Activated naive CD8-positive, alpha-beta T cell treated with anti-CD3 and anti-CD28 coated beads, Interleukin-2, amount 50 U/mL, for 16 hours (primary cell): ENCODE measurements at places on chromosomes 7 and 10.

DNA sequence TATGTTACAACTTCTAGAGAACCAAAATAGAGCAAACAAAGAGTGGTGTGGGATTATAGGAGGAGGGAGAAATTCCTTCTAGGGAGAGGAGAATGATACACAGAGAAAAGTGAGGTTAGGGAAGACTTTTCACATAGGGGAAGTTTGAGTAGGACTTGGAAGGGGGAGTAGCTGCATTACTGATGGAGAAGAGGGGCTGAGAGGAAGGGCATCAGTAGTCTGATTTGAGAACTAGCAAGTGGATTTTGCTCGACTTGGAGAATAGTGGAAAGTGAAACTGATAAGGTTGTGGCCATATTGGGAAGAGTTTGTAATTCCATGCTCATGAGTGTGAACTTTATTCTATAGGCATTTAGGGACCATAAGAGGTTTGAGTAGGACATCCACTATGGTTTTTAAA is 6.1 kb downstream of the NRF1 start:
- DNase-seq: no peak

DNA sequence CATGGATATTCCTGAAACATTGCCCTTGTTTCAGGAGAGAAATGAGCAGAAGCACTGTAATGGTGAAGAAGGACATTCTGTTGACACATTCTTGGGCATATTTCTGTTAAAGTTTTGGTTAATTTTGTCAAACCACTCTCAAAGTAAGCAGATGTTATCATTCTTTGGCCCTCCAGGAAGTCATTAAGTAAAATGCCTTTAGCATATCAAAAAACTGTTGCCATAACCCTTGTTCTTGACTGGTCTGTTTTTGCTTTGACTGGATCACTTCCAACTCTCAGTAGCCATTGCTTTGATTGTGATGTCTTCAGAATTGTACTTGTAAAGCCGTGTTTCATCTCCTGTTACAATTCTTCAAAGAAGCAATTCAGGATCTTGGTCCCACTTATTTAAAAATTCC is 404.3 kb upstream of the LRRTM3 start:
- no peak for DNase-seq

DNA sequence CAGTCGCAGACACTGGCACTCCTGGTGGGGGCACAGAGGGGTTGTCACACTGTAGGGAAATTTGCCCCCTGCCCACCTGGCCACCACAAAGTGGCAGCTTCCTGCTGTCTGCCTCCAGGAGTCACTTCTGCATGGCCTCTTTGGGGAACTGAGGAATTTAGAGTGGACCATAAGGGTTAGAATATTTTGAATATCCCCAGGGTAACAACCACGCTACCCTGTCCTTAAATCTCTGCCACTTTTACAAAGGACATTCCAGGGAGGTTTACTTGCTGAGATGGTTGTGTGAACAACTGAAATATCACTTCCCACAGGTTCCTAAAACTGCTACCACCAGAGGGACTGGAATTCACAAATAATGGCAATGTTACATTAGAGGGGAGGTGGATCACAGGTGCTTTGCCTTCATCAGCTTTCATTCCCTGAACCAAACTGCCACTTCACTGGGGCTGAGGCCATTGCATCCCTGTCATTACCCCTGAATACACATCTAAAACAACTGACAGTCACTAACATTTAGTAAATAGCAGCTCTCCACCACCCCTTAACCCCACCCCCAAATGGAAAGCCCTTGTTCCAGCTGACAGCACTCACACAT is 88.1 kb upstream of the IFRD1 start:
- DNase-seq: no peak

GRCh38 chr7:44629829-44630522 is 23.5 kb downstream of the OGDH start:
- DNase-seq: no peak

DNA sequence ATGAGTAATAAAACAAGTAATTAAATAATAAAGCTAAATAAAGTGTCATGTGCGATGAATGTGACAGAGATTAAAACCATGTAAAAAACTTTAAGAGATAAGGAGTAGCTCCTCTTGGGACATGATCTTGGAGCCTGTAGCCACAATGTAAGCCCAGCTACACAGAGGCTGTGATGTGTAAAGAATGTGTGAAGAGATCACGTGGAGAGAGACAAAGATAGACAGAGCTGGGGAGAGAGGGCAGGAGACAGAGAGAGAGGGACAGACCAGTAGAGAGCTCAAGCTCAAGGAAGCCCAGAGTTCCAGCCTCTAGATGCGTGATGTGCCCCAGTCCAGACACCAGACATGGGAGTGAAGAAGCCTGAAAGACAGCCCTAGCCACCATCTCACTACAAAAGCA is 644.1 kb downstream of the TNS3 start:
- no peak for DNase-seq

- DNase-seq: no peak
Observed at GRCh38 chr10:128050121-128050516, 76.1 kb downstream of the MKI67 start.

GRCh38 chr10:118687472-118687871 is 67.3 kb downstream of the CACUL1 start:
- no peak for DNase-seq

- no peak for DNase-seq
Observed at GRCh38 chr10:44956717-44957706, 2.6 kb upstream of the RASSF4 start.

GRCh38 chr7:50282813-50283605 is 21.5 kb upstream of the IKZF1 start:
- no peak for DNase-seq

DNA sequence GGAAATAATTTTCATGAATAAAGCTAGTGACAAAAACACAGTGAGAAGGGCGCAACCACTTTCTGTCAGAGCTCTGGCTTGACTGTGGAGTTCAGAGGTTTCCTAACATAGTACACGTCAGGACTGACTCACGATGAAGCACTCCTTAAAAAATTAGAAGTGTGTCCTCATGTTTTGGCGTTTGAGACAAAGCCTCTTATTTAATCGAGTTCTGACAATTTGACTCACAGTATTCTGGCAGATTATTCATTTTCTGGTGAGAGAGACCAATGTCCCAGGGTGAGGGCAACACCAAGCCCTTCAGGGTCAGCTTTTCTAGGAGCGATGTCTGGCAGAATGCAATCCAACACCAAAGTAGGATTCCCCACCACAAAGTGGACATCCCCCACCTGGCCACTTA is 108.7 kb downstream of the DIP2C start:
- DNase-seq: no peak

DNA sequence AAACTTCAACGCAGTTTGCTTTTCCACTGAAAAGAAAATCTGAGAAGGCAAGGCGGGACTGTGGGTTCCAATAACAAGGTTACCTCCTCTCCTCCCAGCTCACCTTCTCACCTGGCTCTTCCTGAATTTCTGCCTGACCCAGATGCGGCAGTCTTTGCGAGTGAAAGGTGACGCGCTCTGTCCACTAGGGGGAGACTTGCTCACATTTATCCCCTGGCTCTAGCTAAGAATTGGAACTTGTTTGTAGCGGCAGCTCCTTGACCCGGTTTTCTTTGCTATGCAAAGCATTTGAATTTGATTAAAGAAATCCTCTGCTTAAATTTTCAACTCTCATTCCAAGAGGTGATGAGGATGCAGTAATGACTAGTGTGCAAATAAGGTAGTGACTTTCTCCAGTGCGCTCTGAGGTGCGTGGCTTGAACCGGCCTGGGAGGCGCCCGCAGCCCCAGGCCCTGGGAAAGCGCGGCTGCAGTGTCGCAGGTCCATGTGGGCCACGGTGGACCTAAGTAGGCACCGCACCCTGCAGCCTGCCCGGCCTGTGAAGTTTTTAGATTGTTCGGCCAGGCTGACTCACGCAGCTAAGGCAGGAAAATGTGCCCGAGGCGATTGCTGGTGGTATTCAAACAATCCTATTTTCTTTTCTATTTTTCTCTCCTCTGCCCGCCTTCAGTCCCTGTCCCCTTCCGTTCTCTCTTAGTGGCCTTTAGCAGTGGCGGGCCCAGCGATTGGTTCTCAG is 336.9 kb upstream of the NPSR1 start:
- no peak for DNase-seq

GRCh38 chr7:103065667-103066066 is 8.9 kb downstream of the FBXL13 start:
- no peak for DNase-seq

GRCh38 chr7:71132377-71133231 is 660 bp downstream of the GALNT17 start:
- no peak for DNase-seq

DNA sequence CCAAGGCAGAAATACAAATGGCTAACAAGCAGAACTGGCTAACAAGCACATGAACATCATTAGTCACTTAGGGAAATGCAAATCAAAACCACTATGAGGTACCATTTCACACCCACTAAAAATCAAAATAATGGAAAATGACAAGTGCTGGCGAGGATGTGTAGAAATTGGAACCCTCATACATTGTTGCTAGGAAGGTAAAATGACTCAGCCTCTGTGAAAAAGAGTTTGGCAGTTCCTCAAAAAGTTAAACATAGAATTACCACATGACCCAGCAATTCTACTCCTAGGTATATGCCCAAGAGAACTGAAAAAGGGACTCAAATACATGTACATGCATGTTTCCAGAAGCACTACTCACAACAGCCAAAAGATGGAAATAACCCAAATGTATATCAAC is 52.8 kb upstream of the ANAPC16 start:
- no peak for DNase-seq

- DNase-seq: no peak
Observed at GRCh38 chr10:121522831-121523230, 75.4 kb downstream of the FGFR2 start.

DNA sequence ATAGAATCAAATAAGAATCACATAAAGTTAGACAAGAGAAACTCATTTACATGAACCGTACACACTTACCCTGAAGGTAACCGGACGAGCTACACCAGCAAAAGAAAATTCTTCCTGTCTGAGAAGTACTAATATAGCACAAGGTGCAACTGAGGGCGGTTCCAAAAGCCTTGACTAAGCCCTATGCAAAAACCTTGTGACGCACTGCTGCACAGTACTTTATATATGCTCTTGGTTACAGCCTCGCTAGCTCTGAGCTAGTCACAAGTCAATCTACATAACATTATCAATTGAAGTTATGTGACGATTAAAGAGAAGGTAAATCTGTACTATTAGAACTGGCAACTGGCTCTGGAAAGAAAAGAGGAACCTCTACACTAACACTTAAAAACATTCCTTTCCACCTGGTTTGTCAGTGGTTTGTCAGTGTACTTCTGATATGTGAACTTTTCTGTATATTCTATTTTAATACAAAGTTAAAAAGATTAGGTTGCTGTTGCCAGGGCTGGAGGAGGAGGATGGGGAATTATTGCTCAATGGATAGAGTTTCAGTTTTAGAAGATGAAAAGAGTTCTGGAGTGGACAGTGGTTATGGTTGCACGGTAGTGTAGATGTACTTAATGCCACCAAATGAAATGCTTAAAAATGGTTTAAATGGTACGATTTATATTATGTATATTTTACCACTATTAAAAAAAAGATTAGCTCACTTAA is 21.6 kb downstream of the NT5C3A start:
- DNase-seq: peak; percentile 15

GRCh38 chr7:103989200-103989784 is at the start of gene RELN:
Gene RELN (minus strand): TSS chr7:103989658. CDS start chr7:103989356, 302 bp downstream.
- DNase-seq: no peak

- DNase-seq: no peak
Observed at GRCh38 chr7:43014406-43014805, 82.2 kb downstream of the MRPL32 start.

DNA sequence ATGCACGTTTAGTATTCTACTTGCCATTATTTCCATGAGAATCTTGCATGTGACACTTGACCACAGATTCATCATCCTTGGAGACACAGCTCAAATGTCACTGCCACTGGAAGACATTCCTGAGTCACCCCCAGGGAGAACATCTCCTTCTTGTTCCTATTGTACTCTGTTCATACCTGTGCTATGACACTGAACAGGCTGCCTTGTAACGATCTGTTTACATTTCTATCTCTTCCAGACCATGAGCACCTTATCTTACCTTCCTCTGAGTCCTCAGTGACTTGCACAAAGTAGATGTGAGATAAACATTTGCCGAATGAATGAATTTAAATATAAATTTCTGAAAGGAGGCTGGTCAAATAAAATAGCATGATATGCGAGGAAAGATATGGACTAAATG is 331.9 kb upstream of the LRRN3 start:
- no peak for DNase-seq

DNA sequence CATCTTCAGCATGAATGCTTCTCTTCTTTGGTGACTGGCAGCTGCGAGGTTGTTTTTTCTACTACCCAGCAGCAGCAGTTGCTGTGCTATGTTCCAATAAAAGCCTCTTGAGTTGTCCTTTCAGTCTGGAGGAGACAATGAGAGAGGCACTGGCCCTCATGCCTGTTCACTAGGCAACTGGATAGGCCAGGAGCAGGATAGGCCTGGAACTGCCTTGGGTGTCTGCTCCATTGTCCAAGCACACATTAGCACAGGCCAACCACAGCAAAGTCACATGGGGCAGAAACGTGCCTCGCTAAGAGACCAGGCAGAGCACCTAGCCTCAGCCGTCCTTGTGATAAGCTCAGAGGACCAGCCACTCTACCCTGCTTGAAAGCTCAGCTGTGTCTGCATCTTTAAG is 76.9 kb upstream of the PDCD4 start:
- DNase-seq: no peak

- DNase-seq: no peak
Observed at GRCh38 chr10:79155301-79156081, 86.7 kb downstream of the ZMIZ1 start.

- DNase-seq: no peak
Observed at GRCh38 chr7:157497367-157497743, 160.6 kb downstream of the DNAJB6 start.

DNA sequence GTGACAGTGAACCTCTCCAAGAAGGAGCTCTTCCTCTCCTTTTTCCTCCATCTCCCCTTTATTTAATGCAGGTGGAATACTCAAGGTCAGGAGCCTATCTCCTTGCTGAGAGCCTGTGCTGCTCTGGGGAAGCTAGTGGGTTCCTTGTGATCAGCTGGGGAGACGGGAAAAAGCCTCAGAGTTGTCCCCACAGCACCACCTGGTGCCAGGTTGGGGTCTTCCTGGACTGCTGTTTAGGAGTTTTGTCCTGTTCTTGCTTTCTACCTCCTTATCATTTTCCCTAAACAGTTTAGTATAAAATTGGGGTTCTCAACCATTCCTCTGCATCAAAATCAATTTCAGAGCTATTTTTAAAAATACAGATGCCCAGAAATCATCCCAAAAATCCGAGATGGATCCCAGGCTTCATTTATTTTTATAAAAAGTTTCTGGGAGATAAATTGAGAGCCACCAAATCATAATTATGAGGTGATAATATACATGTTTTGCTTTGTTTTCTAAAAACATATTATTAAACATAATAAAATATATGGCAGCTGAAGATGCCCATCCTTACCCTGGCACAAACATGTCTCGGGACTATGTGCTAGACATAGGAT is 44.3 kb downstream of the MACC1 start:
- DNase-seq: no peak

GRCh38 chr7:110909117-110909516 is 181.8 kb upstream of the LRRN3 start:
- DNase-seq: no peak

DNA sequence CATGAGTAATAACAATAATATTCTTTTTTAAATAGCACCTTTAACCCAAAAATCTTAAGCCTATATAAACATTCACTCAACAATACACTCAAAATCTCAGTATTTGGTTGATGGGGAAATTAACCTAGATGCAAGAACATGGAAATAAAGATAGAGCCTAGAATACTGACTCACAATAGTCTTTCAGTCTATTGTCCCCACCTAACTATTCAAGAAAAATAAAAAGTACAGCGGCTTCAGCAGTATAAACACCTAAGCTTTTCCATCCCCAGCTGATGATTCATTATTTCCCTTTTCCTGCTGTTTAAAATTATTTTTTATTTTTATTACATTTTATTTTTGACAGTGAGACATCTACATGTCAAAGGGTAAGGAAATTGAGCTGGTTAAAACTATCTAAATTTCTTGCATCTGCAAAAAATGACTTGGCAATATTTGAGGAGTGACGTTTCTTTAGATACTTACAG is 201.4 kb downstream of the FZD1 start:
- DNase-seq: no peak
